ENCODE measurements at places on chromosomes 1 and 21.
A peak's percentile ranks its signal among the peaks of the same experiment; 100 is the strongest.

- DNase-seq: peak; percentile 80
These were observed 202.0 kb downstream of the USH2A start for GRCh38 chr1:216221260-216221700.

DNA sequence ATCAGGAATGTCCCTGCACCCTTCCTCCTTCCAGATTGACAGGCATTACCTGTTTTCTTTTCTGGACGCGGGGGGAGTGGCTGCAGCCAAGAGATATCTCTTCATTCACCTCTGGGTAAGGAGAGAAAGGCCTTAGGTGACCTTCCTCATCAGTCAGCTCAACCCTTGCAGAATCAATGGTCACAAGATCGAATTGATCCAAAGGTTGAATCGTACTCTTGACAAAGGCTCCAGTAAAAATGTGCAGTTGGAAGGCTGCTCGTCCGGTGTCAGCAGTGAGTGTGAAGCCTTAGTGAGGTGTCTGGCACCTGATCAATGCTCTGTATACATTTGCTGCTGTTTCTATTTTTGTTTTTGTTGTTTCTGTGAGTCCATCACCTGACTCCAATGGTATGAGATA, 282.6 kb upstream of the AJAP1 start:
- no peak for DNase-seq

DNA sequence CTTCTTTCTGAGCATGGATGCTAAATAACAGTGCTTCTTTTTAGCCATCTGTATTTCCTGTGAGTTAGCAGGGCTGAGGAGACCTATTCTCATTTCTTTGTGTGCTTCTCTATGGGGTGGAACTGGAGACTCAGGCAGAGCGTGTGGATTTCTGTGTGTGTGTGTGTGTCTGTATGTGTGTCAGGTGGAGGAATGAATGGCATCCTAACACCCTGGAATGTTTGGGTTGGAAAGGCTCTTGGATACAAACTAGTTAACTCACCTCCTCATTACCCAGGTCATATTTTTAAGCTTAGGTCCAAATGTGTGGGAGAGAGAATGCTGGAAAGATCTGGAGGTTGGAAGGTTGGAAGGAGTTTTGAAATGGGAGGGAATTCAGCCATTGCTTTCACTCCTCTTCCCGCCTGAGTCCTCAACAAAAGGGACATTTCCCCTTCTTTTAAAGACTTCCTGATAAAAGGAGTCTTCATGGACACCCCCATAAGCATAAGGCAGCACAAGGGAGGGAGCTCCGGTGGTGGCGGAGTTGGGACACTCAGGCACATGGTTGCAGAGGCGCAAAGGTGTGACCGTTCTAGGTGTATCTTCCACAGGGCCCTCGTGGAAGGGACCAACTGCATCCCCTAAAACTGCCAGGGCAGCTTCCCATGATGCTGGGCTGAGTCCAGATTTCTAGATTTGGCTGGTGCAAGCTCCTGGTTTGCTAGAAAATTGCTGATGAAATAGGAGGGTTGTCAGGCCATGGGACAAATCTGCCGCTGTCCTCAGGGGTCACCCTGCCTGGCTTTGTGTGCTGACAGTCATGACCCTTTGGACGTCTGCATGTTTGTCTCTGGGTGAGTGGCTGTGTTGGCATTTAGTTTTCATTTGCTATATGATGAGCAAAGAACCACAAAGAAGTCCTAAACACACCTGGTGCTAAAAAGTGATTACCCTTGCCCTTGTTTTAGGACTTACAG, 37.6 kb downstream of the MTARC1 start:
- no peak for DNase-seq

DNA sequence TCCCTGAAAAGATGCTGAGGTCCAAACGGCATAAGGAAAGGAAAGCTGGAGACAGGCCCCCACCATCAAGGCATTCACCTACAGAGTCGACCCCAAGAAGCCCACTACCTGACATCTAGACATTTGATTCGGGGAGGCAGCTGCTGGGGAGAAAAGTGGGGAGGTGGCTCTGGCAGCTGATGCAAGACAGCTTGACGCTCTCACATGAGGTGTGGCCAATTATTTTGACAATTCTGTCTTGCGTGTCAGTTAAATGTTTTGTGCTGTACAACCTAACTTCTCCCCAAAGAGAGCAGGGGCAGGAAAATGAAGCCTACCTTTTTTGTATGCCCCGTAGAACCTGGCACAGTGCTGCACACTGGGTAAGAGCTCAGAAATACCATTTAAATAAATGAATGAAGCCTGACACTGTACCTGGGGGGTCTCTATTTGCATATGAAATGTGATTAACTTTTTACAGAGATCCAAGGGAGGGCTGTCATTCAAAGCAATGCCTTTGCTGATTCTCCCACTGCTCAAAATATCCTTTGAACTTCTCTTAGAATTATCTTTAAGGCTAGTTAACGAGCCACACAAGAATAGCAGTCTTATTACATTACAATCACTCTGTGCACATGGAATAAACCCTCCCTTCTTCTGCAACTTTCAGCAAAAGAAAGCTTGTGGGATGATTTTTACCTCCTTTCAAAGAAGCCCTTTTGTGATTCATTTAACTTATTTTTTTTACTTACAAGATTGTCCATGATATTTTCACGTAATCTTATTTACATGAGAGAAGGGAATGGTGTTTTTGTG, 163.2 kb downstream of the TNR start:
- DNase-seq: no peak

GRCh38 chr1:78388275-78388674, 102.5 kb upstream of the PTGFR start:
- no peak for DNase-seq

- DNase-seq: no peak
These were observed 210.9 kb downstream of the AKT3 start for GRCh38 chr1:243639027-243639658.

DNA sequence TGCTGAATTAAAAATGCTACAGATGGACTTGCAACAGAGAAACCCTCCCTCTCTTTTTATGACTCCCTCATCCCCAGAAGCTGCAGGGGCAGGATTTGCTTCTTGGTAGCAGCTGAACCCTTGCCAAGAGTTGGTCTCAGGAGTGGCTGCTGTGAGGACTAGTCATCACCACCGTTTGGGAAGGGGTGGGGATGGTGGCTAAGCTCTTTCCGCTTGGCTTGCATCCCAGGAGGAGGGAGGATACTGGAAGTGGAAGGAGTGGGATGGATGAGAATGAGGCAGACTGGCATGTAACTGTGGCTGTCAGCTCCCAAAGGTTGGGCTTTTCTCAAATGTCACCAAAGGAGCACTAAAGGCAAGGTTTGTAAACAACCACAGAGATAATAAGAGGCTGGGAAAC, 50.8 kb upstream of the COL24A1 start:
- DNase-seq: peak; percentile 65

- no peak for DNase-seq
These were observed 44.4 kb downstream of the GNG12 start for GRCh38 chr1:67788904-67789303.

DNA sequence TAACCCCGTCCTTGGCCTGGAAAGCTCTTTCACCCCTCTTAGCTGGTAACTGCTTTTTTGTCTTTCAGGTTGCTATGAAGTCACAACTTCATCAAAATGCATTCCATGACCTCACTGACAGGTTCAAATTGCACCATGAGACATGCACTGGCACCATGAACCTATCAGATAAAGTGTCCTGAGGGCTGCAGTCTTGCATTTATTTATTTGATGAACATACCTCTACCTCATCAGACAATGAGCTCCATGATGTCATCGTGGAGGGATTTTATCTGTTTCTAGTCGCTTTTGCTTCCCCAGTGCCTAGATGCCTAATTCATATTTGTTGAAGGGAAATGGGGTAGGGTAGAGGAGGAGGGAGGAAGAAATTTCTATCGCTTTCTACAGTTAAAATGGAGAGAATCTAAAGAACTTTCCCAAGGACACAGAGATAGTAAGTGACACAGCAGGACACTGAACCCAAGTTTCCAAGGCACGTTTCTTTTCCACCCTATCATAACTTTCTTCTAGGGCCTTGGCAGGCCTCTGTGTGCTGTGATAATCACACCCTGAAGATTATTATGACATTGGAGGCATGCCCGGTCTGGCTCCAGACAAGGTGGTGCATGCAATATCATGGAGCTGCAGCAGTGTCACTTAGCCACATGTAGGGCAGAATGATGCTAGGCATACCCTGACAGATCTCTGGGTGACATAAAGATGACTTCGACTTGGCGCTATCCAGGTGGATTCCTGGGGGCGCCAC, 69.5 kb downstream of the CD58 start:
- DNase-seq: no peak

- DNase-seq: no peak
These were observed 1.4 kb upstream of the RGS2 start for GRCh38 chr1:192807211-192808162.

DNA sequence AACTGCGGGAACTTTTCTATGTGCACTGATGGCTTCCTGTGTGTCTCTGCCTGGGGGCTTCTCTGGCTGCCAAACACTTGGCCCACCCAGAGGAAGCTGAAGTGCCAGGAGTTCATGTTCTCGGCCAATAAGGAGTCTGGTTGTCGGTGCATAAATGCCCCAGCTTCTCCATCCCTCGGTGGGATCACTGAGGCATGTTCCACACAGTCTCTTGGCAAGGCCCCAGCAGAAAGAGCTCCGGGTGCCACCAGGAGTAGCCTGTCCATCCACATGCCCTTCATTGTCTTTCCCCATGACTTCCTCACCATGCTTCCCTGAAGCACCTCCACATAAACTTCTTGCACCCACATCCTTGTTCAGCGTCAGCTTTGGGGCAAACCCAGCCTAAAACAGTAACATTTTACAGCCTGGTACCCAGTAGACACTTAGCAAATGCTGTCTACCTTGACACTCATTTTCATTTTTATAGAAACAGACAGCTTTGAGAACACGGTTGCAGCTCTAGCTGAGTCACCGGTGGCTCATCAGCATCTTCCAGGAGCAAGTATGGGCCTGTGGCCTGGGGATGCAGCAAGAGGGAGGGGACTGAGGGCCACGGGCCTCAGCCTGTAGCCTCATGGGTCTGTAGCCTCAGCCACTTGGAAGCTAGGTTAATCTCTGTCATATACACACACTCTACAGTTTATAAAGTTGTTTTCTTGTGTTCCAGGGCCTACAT, 14.8 kb upstream of the CDCP2 start:
- no peak for DNase-seq

GRCh38 chr21:20373031-20373430, 625.2 kb upstream of the NCAM2 start:
- no peak for DNase-seq

DNA sequence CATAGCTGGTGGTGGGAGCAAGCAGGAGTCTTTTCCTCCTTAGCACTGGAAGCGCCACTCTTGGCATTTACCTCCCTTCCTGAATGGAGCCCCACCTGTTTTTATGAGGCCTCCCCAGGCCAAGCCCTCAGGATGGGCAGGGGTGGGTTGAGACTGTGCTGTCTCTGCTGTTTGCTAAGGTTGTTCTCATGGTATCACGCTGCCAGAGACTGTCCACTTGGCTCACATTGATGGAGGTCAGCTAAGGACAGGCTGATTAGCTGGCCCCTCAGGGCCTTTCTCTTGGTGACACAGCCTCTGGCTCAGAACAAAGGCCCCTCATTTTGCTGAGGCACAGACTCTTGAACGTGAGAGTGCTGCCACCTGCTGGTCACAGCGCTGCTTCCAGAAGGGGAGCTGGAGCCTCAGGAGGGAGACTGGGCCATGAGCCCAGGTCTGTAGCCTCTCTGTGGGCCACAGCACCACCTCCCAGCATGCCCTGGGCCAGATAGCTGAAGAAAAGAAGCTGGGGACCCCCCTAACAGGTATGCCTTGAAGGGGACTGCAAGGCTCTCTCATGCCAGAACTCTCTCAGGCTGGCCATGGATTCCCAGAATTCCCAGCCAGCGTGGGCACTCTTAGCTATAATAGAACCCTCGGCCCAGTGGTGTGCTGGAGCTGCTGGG, 85.6 kb downstream of the CD58 start:
- DNase-seq: peak; percentile 72

- DNase-seq: no peak
These were observed 442.4 kb downstream of the LTN1 start for GRCh38 chr21:28550057-28550825.

GRCh38 chr21:41763996-41764395, 2.9 kb downstream of the RIPK4 start:
- no peak for DNase-seq
